Karpas-422 (cell line): ENCODE measurements at places on chromosomes 7 and 10. TPM values are rescaled to one million over a fixed set of nuclear protein-coding genes. Genes with fewer than 3 reads are reported as not detected.

DNA sequence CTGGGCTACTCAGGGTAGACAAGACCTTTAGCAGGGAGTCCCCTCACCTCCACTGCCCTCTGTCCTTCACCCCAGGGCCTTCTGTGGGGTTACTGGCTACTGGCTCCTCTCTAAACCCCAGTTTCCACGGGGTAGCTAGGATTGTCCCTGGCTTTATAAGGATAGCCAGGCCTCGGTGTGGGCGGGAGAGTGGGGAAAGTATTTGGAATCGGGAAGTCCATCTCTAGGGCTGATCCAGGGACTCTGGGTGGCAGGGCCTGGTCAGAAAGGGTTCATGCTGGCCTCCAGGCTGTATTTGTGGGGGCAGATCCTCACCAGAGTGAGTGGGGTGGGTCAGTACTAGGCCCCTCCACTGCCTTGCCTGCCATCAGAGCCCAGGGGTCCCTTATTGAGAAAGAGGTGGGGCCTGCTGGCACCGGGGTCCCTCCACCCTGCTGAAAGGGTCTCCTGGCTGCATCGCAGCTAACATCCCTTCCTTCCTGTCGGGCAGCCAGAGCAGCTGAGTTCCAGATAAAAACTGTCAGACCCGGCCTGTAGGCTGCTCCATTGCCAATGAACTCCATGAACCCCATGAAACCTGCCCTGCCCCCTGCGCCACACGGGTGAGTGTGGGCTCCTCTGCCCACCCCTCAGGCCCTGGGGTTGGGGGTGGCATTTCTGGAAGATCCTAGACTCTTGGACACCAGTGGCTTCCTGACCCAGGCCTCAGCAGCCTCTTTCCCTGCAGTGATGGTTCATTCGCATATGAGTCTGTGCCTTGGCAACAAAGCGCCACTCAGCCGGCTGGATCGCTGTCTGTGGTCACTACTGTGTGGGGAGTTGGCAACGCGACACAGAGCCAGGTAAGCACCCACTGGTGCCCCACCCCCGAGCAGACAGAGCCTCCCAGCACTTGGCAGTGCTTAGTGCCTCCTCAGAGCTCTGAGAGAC is 7.3 kb downstream of the ZMIZ2 start:
- H3K4me3 ChIP-seq, result no peak overlapping the region
- no peak for DNase-seq
- peaks cover 28% of the 10 kb centered on the region for H3K4me1 ChIP-seq
- no peak overlapping the region for H3K27ac ChIP-seq
- no peaks in the 10 kb centered on the region for H3K36me3 ChIP-seq
- no peaks in the 10 kb centered on the region for H3K27me3 ChIP-seq

GRCh38 chr10:4834898-4835405 is 8.9 kb downstream of the AKR1E2 start:
- H3K36me3 ChIP-seq, result no peaks in the 10 kb centered on the region
- no peaks in the 10 kb centered on the region for H3K4me1 ChIP-seq
- H3K27me3 ChIP-seq, result no peaks in the 10 kb centered on the region
- H3K27ac ChIP-seq, result no peak overlapping the region

DNA sequence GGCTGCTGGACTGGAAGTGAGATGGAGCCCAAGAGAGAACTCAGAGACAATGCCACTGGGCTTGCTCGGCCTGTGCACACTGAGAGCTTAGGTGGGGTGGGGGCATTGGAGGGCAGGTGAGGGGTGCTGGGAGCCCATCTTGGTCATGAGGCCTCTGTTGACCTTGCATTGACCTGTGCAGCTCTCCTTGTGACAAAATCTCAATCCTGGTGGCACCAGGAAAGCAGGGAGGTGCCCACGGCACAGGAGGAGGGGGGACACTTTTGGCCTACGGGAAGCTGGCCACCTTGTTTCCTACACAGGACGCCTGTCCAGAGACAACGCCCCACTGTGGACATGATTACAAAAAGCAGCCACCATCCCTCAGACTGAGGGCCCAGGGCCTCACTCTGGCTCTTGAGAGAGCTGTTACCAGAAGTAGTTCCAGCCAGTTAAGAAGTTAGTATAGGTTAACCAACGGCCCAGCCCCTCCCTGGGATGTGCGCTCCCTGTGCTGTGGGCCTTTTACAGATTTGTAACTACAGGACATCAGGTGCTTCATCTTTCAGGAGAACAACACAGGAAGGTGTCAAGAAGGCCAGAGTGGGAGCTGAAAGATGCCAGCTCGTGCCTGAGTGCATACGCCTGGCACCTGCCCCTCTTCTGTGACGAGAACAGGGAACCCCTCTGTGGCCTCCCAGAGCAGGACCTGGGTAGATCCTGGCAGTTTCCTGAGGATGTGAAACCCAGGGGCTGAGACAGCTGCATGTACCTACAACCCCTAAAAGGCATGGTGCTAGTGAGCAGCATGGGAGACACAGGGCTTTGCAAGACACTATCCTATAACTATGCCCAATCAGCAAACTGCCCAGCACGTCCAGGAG is 10.3 kb downstream of the PKD1L1 start:
- H3K36me3 ChIP-seq, result no peaks in the 10 kb centered on the region
- DNase-seq, result peak; percentile 87
- H3K4me1 ChIP-seq, result peaks cover 57% of the 10 kb centered on the region
- peak overlapping the region; percentile 55 for H3K4me3 ChIP-seq
- H3K27ac ChIP-seq, result peak overlapping the region; percentile 96
- H3K27me3 ChIP-seq, result no peaks in the 10 kb centered on the region

GRCh38 chr10:30743586-30743985 is 114.0 kb upstream of the LYZL2 start:
- no peaks in the 10 kb centered on the region for H3K4me1 ChIP-seq
- DNase-seq, result no peak
- no peak overlapping the region for H3K27ac ChIP-seq
- H3K36me3 ChIP-seq, result no peaks in the 10 kb centered on the region

GRCh38 chr10:131556061-131556896 is 244.8 kb upstream of the TCERG1L start:
- H3K27ac ChIP-seq, result no peak overlapping the region
- no peaks in the 10 kb centered on the region for H3K27me3 ChIP-seq
- no peaks in the 10 kb centered on the region for H3K36me3 ChIP-seq

DNA sequence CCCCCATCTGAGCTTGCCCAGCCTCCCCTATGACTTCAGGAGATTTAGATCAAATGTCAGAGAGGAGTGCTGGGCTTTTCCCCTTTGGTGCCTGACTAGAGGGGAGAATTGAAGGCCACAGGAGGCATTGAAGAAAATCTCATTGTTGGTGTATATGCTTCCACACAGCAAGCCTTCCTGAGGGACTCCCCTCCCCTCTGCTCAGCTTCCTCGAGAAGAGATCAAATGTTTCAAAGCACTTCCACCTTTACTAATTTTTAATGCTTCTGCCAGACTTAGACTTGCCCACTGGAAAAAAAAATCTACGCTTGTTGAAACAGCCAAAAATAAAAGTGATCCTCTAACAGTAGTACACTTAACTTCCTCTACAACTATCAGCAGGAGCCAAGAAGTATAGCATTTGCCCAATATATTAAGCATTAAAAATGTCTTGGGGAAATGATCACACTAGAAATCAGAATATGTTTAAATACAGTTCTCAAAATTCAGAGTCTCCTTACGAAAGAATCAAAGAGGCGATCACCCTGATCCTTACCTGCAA is 79.3 kb downstream of the FZD1 start:
- no peaks in the 10 kb centered on the region for H3K27me3 ChIP-seq
- peaks cover 61% of the 10 kb centered on the region for H3K4me1 ChIP-seq
- H3K27ac ChIP-seq, result peak overlapping the region; percentile 99
- DNase-seq, result peak; percentile 67
- peak overlapping the region; percentile 41 for H3K4me3 ChIP-seq

AKR1C2 gene
- total RNA-seq, result not detected in 2 replicates
